ENCODE measurements at places on chromosomes 1 and 21. TPM values are rescaled to one million over a fixed set of nuclear protein-coding genes. Genes with fewer than 3 reads are reported as not detected.

PLCH2 gene
- total RNA-seq: 0.56 TPM

ANGPTL3 gene
- not detected for total RNA-seq

KLHDC7A gene
- not detected for total RNA-seq

WLS gene
- total RNA-seq: 43.2 TPM

YBX1 gene
- 2,077 TPM for total RNA-seq

GRCh38 chr1:6251233-6251632, 7.3 kb downstream of the HES3 start:
- H3K27ac ChIP-seq: no peak overlapping the region
- H3K4me1 ChIP-seq: peaks cover 4% of the 10 kb centered on the region
- peaks cover 16% of the 10 kb centered on the region for H3K36me3 ChIP-seq
- no peak for DNase-seq
- no peaks in the 10 kb centered on the region for H3K27me3 ChIP-seq

- no peak overlapping the region for H3K4me3 ChIP-seq
- H3K27me3 ChIP-seq: no peaks in the 10 kb centered on the region
- H3K4me1 ChIP-seq: peaks cover 30% of the 10 kb centered on the region
- peak overlapping the region; percentile 55 for H3K27ac ChIP-seq
Measured at GRCh38 chr1:160362168-160362957, 4.5 kb upstream of the NHLH1 start.

DNA sequence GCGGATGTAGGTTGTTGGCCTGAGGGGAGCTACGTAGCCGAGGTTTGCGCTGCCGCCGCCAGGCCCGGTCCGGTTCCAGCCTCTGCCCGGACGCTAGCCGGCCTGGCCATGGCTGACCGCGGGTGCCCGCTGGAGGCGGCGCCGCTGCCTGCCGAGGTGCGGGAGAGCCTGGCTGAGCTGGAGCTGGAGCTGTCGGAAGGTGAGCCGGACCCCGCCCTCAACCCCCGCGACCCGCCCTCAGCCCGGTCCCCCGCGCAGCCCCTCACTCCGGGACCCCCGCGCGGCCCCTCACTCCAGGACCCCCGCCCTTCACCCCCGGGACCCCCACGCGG, 299 bp downstream of the DIP2A start:
- no peaks in the 10 kb centered on the region for H3K27me3 ChIP-seq
- peaks cover 13% of the 10 kb centered on the region for H3K36me3 ChIP-seq
- H3K4me1 ChIP-seq: peaks cover 6% of the 10 kb centered on the region

GRCh38 chr1:36513676-36514473, 31.2 kb upstream of the CSF3R start:
- peak; percentile 38 for DNase-seq
- no peaks in the 10 kb centered on the region for H3K4me1 ChIP-seq

- no peak for DNase-seq
- H3K4me1 ChIP-seq: peaks cover 13% of the 10 kb centered on the region
- H3K36me3 ChIP-seq: no peaks in the 10 kb centered on the region
- H3K4me3 ChIP-seq: no peak overlapping the region
- no peaks in the 10 kb centered on the region for H3K27me3 ChIP-seq
- H3K27ac ChIP-seq: no peak overlapping the region
Measured at GRCh38 chr1:7463526-7463925, 307.6 kb upstream of the VAMP3 start.

- peak overlapping the region; percentile 79 for H3K27ac ChIP-seq
- H3K36me3 ChIP-seq: peaks cover 26% of the 10 kb centered on the region
- peak overlapping the region; percentile 90 for H3K4me3 ChIP-seq
Measured at GRCh38 chr1:93079685-93080141, 630 bp downstream of the MTF2 start.

All from SJCRH30 (cell line).